ENCODE measurements at places on chromosomes 16 and 17.

DNA sequence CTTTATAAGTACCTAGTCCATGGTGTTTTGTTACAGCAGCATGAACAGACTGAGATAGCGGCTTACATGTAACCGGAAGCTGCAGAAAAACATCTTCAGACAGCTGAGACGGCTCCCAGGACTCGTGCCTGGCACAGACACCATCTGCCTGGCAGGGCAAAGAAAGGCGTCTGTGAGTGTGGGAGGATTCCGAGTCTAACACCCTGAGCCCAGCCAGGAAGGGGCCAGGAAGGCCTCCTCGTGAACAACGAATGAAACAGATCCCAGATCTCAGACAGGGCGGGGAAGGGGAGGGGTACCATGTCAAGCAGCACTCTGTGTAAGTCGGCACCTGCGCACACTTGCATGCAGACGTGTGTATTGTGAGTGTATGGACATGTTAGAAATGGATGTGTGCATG is 4.4 kb upstream of the CSNK1D start:
- H3K27ac ChIP-seq, result no peak overlapping the region
- H3K4me1 ChIP-seq, result peaks cover 11% of the 10 kb centered on the region
- H3K27me3 ChIP-seq, result no peaks in the 10 kb centered on the region
- DNase-seq, result no peak
- no peaks in the 10 kb centered on the region for H3K36me3 ChIP-seq

DNA sequence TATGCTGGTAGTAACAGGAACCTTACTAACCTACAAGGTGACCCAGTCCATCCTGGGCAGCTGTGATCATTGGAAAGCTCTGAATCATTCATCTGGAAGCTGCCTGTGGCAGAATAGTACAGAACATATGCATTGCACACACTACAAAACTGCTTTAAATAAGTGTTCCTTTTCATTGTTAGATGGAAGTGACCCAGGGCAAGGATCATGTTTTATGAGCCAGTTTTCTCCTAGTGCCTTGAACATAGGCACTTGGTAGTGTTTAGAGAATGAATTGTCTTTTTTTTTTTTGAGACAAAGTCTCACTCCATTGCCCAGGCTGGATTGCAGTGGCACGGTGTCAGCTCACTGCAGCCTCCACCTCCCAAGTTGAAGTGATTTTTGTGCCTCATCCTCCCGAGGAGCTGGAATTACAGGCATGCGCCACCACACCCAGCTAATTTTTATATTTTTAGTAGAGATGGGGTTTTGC is 55.4 kb downstream of the TENT4B start:
- no peaks in the 10 kb centered on the region for H3K36me3 ChIP-seq
- H3K4me1 ChIP-seq, result no peaks in the 10 kb centered on the region
- no peak overlapping the region for H3K27ac ChIP-seq
- H3K4me3 ChIP-seq, result no peak overlapping the region

DNA sequence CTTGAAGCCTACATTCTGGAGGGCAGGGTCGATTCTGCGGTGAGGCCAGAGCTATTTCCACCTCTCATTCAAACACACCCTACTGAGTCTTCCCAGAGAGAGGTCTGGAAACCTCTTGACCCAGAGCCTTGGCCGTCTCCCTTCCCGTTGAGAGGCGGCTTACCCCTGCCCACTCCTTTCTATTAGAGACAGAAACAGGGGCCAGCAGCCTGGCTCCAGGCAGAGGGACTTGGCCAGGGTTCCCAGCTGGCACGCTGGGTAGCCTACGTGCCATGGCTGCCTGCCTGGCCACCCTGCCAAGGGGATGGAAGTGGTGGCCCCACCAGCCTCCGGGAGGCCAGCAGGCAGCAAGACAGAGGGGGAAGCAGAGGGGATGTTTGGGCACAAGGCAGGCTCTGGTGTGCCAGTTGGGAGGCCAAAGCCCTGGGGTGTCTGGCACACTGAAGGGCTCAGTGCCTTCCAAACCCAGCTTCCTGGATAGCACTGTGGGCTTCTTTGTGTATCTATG is 6.0 kb downstream of the STAC2 start:
- H3K4me1 ChIP-seq, result peaks cover 5% of the 10 kb centered on the region
- peaks cover 9% of the 10 kb centered on the region for H3K27me3 ChIP-seq
- no peak for DNase-seq
- H3K4me3 ChIP-seq, result no peak overlapping the region
- H3K27ac ChIP-seq, result no peak overlapping the region
- H3K36me3 ChIP-seq, result no peaks in the 10 kb centered on the region

DNA sequence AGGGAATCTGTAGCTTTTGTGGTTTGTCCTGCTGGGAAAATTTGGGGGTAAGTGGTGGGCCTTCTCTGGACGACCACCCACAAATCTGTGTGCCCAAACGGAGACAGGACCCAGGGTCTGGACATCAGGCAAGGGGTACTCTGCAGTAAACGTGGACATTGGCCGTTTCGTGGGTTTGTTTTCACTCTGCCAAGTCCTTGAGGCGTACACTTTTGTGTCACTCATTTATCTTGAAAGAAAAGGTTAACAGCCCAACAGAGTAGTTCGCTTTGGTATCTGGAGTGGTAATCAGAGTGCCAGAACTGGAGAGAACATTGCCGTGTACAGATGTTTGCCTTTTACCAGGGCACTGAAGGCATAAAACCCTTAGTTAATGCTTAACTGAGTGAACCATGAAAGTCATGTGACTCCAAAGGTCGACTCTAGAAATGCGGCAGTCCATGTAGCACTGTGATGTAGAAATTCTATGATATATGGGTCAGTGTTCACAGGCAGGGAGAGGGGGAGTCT is 15.4 kb downstream of the NAA60 start:
- peaks cover 5% of the 10 kb centered on the region for H3K4me1 ChIP-seq
- H3K36me3 ChIP-seq, result no peaks in the 10 kb centered on the region
- peak overlapping the region; percentile 50 for H3K4me3 ChIP-seq
- H3K27ac ChIP-seq, result no peak overlapping the region
- no peaks in the 10 kb centered on the region for H3K27me3 ChIP-seq

DNA sequence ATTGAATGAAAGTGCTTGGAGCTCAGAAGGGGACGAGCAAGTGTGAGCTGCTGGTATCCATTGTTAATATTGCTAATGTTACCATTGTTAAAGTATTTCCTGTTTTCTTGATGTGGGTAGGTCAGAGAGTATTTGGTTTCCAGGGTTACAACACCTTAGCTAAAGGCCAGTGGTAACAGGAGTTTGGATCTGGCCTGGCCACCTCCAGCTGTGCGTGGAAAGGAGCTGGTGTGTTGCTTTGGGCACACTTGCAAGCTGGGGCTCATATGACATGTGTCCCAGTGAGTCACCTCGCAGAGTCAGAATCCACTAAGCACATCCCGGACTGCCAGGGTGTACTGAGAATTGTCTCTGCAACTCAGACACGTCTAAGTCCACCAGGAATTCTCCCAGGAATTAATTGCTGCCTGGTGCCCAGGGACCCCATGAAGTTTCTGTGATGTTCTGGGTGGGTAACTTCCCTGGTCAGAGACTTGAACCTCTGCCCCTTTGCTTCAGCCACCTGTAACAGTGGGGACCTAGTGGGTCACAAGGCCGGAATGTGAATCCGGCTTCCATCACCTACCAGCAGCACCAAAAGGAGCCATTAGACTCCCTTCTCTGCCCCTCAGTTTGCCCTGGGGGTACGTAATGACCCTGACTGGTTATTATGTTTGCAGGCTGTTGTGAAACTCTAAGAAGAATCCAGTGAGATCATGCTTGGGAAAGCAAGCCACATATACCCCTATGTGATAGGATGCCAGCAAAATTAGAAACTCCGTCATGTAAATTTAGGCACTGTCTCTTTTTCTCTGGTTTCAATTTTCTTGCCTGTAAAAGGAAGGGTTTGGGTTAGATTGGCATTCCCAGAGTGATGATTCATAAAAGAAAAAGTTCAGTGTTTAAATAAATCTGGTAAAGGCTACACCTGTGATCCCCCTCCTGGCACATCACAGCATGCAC is 12.8 kb downstream of the SLC6A2 start:
- no peaks in the 10 kb centered on the region for H3K36me3 ChIP-seq
- H3K4me3 ChIP-seq, result no peak overlapping the region
- H3K27me3 ChIP-seq, result no peaks in the 10 kb centered on the region
- DNase-seq, result no peak
- peaks cover 2% of the 10 kb centered on the region for H3K4me1 ChIP-seq
- H3K27ac ChIP-seq, result no peak overlapping the region

DNA sequence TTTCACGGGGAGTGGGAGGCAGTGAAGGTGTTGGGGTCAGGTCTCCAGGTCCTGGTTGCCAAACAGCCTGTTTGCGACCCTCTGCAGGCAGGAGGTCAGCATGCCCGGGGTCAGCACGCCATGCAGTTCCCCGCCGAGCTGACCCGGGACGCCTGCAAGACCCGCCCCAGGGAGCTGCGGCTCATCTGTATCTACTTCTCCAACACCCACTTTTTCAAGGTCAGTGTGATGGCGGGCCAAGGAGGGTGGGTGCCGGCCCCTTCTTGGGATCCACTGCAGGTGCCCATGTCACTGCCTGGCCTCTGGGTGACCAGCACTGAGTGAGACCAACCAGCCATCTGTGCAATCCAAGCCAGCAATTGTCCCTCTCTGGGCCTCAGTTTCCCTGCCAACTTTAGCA is 21.3 kb downstream of the ADGRG5 start:
- no peak for DNase-seq
- H3K4me3 ChIP-seq, result no peak overlapping the region
- peaks cover 8% of the 10 kb centered on the region for H3K36me3 ChIP-seq
- no peaks in the 10 kb centered on the region for H3K27me3 ChIP-seq
- H3K4me1 ChIP-seq, result no peaks in the 10 kb centered on the region
- H3K27ac ChIP-seq, result no peak overlapping the region

GRCh38 chr16:29321585-29321984 is 84.9 kb downstream of the NPIPB11 start:
- DNase-seq, result no peak
- no peak overlapping the region for H3K4me3 ChIP-seq
- no peaks in the 10 kb centered on the region for H3K4me1 ChIP-seq
- no peak overlapping the region for H3K27ac ChIP-seq

DNA sequence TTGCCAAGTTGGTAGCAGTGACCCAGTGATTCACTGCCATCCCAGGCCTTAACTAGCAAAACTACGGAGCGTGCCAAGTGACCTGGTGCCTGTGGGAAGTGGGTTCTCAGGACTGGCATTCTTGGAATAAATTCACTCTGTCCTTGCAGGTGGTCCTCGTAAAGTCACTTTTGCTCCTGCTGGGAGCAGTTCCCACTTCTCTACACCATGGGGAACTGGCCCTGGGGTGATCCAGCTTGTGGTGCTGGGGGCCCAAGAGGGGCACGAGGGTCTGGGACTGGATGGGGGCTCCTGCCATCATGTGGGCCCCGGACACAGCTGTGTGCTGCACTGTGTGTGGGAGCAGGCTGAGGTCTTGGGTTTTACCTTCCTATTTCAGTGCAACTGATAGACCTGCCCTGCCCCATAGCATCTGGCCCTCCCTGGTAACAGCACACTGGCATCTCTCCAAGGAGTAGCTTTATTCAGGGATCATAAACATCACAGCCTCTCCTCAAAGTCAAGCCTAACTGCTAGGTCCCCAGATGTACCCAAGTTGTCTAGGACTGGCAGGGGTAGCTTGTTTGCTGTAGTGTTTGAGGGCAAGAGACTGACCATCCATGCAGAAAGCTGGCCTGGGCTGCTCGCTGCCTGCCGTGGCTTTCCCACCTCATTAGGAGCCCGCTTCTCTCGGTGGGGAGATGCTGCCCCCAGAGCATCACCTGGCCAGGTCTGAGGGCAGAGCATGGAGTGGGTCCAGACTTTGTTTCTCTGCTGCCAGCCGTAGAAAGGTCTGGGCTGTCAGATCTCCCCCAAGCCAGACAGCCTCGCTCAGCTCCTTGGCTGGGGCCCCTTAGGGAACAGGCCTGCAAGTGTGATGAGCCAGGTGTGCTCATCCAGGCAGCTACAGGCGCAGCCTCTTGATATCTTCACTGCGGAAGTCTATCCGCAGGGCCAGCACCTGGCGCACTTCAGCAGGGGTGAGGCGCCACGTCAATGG is 26.0 kb downstream of the FCSK start:
- no peak for DNase-seq
- H3K4me3 ChIP-seq, result no peak overlapping the region
- H3K27ac ChIP-seq, result no peak overlapping the region
- H3K27me3 ChIP-seq, result no peaks in the 10 kb centered on the region
- peaks cover 3% of the 10 kb centered on the region for H3K4me1 ChIP-seq
- peaks cover 18% of the 10 kb centered on the region for H3K36me3 ChIP-seq

- H3K27me3 ChIP-seq, result peaks cover 89% of the 10 kb centered on the region
- no peak for DNase-seq
- peaks cover 17% of the 10 kb centered on the region for H3K4me1 ChIP-seq
Observed at GRCh38 chr17:61399131-61400065, at the start of gene TBX2. TBX2 (plus strand) TSS chr17:61399843; CDS start chr17:61400177, 334 bp downstream.

- no peaks in the 10 kb centered on the region for H3K36me3 ChIP-seq
- no peak overlapping the region for H3K27ac ChIP-seq
- no peaks in the 10 kb centered on the region for H3K27me3 ChIP-seq
- no peak overlapping the region for H3K4me3 ChIP-seq
- no peak for DNase-seq
- H3K4me1 ChIP-seq, result peaks cover 2% of the 10 kb centered on the region
Observed at GRCh38 chr17:61426482-61427304, 25.5 kb upstream of the TBX4 start.

- H3K4me3 ChIP-seq, result no peak overlapping the region
- no peaks in the 10 kb centered on the region for H3K36me3 ChIP-seq
- H3K27ac ChIP-seq, result no peak overlapping the region
- no peak for DNase-seq
Observed at GRCh38 chr16:19745286-19746010, 27.4 kb downstream of the IQCK start.

- no peak overlapping the region for H3K27ac ChIP-seq
- no peak for DNase-seq
- H3K27me3 ChIP-seq, result no peaks in the 10 kb centered on the region
- no peak overlapping the region for H3K4me3 ChIP-seq
- H3K36me3 ChIP-seq, result no peaks in the 10 kb centered on the region
- no peaks in the 10 kb centered on the region for H3K4me1 ChIP-seq
Observed at GRCh38 chr16:87800497-87800896, 34.7 kb upstream of the KLHDC4 start.

GRCh38 chr16:80263848-80264694 is 276.7 kb upstream of the DYNLRB2 start:
- DNase-seq, result no peak
- H3K36me3 ChIP-seq, result no peaks in the 10 kb centered on the region
- no peaks in the 10 kb centered on the region for H3K27me3 ChIP-seq
- no peaks in the 10 kb centered on the region for H3K4me1 ChIP-seq

- no peak overlapping the region for H3K4me3 ChIP-seq
- no peaks in the 10 kb centered on the region for H3K27me3 ChIP-seq
Observed at GRCh38 chr17:29096094-29096493, 53.2 kb downstream of the PIPOX start.

Data from iPS DF 6.9 (cell line).